ENCODE measurements at places on chromosomes 12 and 14.

DNA sequence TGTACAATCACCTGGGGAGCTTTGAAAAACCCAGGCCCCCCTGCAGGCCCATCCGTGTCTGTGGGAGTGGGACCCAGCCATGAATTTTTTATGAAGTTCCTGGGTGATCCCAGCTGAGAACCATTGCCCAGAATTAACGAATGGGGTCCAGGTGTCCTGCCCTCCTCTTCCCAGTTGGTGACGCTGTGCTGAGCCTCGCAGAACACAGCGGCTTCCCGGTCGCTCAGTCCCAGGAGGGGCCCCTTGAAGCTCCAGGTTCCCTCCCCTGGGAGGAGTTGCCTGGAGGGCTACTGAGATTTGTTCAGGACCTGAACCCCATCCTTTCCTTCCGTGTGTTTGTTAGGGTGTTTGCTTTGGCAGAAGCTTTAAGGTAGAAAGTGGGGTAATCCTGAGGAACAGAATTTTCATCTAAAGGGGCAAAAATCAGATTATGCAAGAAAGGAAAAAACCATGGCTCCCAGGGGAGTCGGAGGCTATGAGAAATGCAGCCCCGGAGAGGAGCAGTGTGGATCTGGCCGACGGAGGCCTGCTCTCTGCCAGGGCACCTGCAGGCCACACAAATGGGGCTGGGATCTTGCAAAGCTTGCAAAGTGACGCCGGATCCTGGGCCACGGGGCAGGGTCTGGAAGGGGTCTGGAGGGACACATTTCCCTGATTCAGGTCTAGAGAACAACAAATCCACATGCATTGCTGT lies 164.7 kb upstream of the PRMT8 start:
- no peak for DNase-seq

DNA sequence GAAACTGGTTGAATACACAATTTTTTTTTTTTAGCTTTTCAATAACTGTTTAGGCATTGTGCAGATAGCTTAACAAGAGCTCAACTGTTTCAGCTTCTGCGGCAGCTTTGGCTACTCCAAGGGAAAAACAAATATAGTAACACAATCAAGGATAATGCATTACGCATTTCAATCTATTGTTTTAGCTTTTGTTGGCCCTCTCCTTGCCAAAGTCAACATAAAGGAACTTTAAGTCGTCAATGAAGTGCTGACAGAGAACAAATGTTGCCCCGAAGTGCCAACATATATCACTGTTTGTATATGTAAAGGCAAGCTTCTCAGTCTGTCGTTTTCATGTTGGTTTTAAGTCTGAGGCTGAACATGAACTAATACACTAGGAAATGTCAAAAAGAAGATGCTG lies 1087.4 kb upstream of the FLRT2 start:
- DNase-seq = no peak

DNA sequence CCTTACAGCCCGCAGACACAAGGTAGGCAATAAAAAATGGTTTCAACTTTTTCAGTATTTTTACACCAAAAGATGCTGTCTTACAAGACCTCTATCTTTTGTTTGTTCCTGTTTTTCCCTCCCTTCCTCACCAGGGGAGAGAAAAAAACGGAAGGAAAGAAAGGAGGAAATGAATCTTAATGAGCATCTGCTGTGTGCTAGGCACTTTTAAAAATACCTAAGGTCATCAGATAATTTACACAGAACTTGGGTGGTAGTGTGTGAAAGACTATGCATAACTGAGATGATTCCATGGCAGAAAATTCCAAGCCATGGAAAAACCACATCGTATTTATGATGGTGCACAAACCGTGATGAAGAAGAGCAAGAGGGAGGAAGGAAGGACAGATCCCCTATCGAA lies 121.2 kb downstream of the DIP2B start:
- DNase-seq = no peak

DNA sequence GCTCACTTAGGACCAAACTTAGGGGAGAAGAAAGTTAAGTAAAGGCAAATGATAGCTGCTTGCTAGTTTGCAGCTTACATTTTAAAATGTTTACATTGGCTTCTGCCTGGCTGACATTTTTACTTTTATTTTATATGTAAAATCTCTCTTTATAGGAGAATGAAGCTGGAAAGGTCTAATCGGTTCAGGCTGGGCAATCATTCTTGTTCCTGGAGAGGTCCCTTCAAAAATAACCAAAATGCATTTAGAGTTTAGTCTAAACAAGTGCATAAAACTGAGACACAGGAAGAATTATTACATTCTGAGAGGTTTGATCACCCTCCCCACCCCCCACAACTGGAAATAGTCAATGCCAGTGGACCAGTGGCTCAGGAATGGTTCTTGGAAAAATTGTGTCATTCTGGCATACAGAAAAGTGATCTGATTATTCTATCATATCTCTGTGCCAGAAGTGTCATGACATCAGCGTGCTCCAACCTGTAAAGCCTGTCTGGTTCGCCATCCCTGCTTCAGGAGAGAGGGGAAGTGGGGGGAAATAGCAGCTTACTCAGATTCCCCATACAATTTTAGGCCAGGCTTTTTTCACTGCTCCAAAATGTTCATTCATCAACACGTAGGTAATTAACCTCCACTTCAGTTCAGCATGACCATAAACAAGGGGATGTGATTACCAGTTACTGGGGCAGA lies 4.2 kb downstream of the PRICKLE1 start:
- DNase-seq = no peak

DNA sequence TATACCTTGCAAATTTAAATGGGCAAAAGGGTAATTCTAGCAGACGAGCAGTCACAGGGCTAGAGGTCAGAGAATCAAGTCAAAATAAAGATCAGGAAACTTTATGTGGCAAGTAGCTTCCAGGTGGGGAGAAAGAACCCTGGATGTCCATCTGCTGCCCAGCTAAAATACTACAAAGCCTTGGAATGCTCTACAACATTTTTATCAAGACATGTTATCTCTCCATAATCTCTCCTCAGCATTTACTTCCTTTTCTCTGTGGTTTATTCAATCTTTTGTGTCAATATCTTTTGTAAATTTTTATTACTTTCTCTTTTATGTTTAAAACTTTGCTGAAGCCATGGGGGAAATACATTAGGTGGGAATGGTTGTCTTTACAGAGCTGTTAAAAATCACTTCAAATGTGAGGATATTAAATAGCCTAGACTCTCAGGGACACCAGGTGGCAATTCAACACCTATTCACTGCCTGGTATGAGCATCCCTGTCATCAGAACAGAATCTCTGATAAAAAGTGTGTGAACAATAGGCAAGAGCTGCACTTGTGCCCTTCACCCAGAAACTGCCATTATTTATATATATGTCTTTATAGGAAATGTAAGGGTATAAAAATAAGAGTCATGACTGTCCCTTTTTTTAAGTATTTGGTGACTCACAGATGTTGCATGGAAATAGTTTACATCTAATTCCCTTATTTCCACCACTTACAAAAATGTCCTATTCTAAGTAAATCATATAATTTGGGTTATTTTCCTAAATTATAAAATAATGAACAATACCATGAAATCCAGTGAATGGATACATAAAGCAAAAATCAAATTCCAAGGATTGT lies 152.9 kb downstream of the EPS8 start:
- DNase-seq = no peak

DNA sequence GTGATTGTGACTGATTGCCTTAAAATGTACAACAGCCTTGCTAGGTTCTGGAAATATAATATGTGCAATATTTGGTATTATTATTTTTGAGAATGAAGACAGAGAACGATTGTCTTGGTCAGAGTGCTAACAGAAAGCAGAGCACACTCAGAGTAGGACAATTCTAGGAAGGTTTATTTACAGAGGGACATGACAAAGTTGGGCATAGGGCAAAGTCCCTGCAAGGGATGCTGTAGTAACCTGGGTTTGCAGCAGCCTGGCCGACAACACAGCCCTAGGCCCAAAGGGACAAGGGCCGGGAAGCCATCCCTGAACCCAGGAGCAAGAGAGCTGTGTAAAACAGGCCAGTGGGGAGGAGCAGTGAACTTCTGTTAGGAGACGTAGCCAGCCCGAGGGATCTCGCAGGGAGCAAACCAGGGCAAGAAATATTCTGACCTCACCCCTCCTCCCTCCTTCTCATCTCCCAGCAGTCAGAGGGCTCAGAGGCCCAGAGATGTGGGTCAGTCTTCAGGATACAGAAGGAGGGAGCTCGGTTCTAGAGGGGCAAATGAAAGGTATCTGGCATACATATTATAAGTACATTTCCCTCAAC lies 51.0 kb upstream of the FERMT2 start:
- no peak for DNase-seq

- DNase-seq = peak; percentile 73
Measured at GRCh38 chr12:9760699-9761418, at the start of gene CD69. Gene CD69, minus strand, starts transcription at chr12:9760901. Its CDS starts 81 bp downstream, at chr12:9760820.

DNA sequence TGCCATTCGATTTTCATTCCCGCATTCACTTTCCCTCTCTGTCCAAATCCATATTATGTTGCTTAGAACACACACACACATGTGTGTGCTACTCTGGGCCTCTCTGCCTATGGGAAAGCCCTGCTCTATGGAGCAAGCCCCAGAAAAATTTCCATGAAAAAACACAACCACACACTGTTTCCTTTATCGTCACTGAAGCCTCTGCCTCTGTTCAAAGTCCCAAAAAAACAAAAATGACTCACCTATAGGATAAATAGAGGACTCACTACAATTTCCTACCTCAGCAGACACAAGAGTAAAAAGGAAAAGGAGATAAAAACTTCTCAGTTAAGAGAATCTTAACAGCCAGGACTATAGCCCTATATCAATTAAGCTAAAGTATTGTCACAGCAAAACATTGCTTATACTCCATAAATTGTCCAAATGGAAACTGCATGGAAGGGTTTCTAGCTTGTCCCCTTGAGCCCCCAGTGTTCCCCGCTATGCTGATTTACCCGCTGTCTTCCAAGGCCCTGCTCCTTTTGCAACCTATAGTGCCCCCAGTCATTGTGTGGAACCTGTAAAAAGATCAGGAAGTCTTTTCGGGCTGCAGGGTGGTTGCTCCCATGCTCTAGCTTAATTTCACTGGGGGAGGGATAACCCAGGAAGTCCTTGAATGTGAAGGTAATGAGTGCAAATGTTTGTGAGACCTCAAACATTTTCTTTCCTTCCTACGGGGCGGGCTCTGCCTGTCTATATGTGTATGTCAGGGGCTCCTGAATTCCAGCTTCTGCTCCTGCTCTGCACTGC lies 11.1 kb upstream of the PIP4K2C start:
- DNase-seq = no peak

DNA sequence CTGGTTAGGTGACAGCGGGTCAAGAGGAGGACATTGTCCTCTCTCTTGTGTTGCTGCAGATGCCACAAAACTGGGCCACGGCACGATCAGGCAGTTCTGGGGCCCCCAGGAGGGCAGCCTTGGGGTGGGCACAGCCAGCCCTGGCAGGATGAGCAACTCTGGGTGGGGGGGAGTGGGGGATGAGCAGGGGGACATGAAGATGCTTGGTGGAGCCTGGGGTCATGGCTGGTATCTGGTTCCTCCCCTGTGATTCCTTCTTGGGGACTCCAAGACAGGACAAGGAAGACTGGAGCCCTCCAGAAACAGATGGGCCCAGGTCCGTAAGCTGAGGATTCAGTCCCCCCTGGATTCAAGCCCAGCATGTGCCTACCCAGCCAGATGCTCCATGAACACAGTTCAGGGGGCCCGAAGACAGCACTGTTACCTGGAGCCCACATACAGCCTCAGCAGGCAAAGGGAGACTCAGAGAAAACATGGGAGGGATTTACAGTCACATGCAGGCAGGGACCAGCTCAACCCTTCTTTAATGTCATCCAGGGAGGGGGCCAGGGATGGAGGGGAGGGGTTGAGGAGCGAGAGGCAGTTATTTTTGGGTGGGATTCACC lies 10.4 kb downstream of the SERPINA1 start:
- no peak for DNase-seq

DNA sequence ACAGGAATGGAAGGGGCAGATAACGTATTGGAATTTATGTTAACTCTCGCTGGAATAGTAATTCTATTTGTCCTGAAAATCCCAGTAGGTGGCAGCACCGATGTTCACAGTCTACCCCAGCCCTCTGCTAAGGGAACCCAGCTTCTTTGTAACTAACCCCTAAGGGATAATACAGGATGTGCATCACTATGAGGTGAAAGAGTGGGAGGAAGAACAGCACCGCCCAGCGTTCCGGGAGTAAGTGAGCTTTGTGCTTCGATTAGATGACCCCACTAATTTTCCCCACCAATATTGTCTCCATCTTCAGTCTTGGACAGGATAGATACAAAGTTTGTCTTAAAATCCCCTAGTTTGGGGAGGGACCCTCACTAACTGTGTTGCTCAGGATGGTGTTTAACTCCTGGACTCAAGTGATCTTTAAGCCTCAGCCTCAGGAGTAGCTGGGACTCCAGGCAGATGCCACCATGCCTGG lies 2.7 kb downstream of the SLC2A3 start:
- peak; percentile 64 for DNase-seq

GRCh38 chr12:32841061-32841460 lies 55.5 kb downstream of the PKP2 start:
- no peak for DNase-seq
